Purkinje cell (primary cell): ENCODE measurements at places on chromosomes 11 and 22. TPM values are rescaled to one million over a fixed set of nuclear protein-coding genes. Genes with fewer than 3 reads are reported as not detected.

TESMIN gene
- polyA plus RNA-seq: 2.2 and 2.4 TPM in 2 replicates

PKNOX2 gene
- polyA plus RNA-seq: 0.36 and 2.1 TPM in 2 replicates

SMC1B gene
- not detected in 2 replicates for polyA plus RNA-seq

UVRAG gene
- 17.8 and 26.0 TPM in 2 replicates for polyA plus RNA-seq

NPAS4 gene
- polyA plus RNA-seq: 0.16 TPM in 1 of 2 replicates, not detected in the other

TRIM49 gene
- polyA plus RNA-seq: not detected in 2 replicates

NXPE2 gene
- polyA plus RNA-seq: 0.30 TPM in 1 of 2 replicates, not detected in the other

OR8G5 gene
- polyA plus RNA-seq: not detected in 2 replicates

THOC5 gene
- polyA plus RNA-seq: 5.8 and 15.3 TPM in 2 replicates

APBB1 gene
- polyA plus RNA-seq: 52.5 and 67.7 TPM in 2 replicates

KCNQ1 gene
- not detected in 2 replicates for polyA plus RNA-seq

LMO1 gene
- 2.1 TPM in 1 of 2 replicates, not detected in the other for polyA plus RNA-seq

LDLRAD3 gene
- 1.2 and 2.7 TPM in 2 replicates for polyA plus RNA-seq

MIOX gene
- not detected in 2 replicates for polyA plus RNA-seq

SCN4B gene
- 5.4 and 7.2 TPM in 2 replicates for polyA plus RNA-seq

ANKK1 gene
- not detected in 2 replicates for polyA plus RNA-seq

OR51B4 gene
- not detected in 2 replicates for polyA plus RNA-seq

MN1 gene
- polyA plus RNA-seq: 0.38 and 0.66 TPM in 2 replicates
